ENCODE measurements at places on chromosomes 4 and X.

GRCh38 chrX:134622056-134622812 lies 36.0 kb downstream of the PLAC1 start:
- H3K4me3 ChIP-seq, result no peak overlapping the region
- H3K27me3 ChIP-seq, result no peaks in the 10 kb centered on the region
- no peaks in the 10 kb centered on the region for H3K36me3 ChIP-seq
- peaks cover 13% of the 10 kb centered on the region for H3K4me1 ChIP-seq

- no peak overlapping the region for H3K27ac ChIP-seq
- H3K4me1 ChIP-seq, result peaks cover 19% of the 10 kb centered on the region
These were observed 29.7 kb downstream of the MANBA start for GRCh38 chr4:102730968-102731533.

- H3K27ac ChIP-seq, result no peak overlapping the region
- H3K4me1 ChIP-seq, result no peaks in the 10 kb centered on the region
- no peaks in the 10 kb centered on the region for H3K36me3 ChIP-seq
- no peaks in the 10 kb centered on the region for H3K27me3 ChIP-seq
- no peak for DNase-seq
These were observed 269.3 kb upstream of the AGTR2 start for GRCh38 chrX:115901241-115901640.

- no peak overlapping the region for H3K4me3 ChIP-seq
- H3K27me3 ChIP-seq, result no peaks in the 10 kb centered on the region
- DNase-seq, result no peak
- H3K27ac ChIP-seq, result no peak overlapping the region
- H3K4me1 ChIP-seq, result no peaks in the 10 kb centered on the region
These were observed 251.1 kb upstream of the DIAPH2 start for GRCh38 chrX:96433409-96434077.

DNA sequence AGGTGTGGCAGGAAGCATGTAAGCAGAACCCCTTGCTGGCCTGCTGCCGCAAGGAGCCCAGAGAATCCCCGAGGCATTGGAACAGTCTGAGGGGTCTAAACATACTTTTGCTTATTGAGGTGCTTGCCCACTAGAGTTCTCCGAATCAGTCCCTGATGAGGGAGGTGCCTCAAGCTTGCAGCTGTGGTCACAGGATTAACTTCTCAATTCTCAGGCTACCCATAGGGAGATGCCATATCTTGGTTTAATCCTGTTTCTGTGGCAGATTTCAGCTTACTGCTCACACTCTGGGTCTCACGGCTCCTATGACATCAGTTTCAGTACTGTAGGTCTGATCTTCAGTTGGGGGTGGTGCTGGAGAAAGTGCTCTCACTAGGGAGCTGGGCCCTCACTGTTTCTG lies 39.9 kb downstream of the CCNG2 start:
- DNase-seq, result no peak
- no peak overlapping the region for H3K27ac ChIP-seq
- H3K4me3 ChIP-seq, result no peak overlapping the region
- peaks cover 2% of the 10 kb centered on the region for H3K27me3 ChIP-seq

GRCh38 chrX:55201930-55202579 lies 18.1 kb upstream of the PAGE5 start:
- no peaks in the 10 kb centered on the region for H3K27me3 ChIP-seq
- no peaks in the 10 kb centered on the region for H3K4me1 ChIP-seq
- H3K4me3 ChIP-seq, result no peak overlapping the region
- no peak for DNase-seq
- H3K27ac ChIP-seq, result no peak overlapping the region

DNA sequence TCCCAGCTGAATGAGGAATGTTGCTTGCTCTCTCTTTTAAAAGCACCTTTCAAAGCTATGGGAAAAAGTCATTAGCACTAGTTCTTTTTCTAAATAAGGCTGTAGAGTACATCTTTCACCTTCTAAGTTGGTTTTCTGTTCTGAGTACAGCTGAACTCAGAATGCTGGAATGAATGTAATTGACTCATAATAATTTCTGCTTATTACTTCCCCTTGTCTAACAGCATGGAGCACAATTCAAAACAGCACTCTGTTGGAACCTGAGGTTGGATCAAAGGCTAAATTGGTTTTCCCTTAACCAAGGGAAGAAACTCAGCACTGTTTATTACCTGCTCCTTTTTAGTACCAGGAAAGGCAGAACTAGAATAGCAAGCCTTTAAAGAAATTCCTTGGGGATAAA lies 33.5 kb upstream of the CYP2U1 start:
- no peak for DNase-seq
- H3K27me3 ChIP-seq, result no peaks in the 10 kb centered on the region
- no peak overlapping the region for H3K4me3 ChIP-seq
- no peaks in the 10 kb centered on the region for H3K36me3 ChIP-seq
- H3K27ac ChIP-seq, result no peak overlapping the region

- H3K27ac ChIP-seq, result no peak overlapping the region
- no peak overlapping the region for H3K4me3 ChIP-seq
- no peaks in the 10 kb centered on the region for H3K36me3 ChIP-seq
- H3K4me1 ChIP-seq, result no peaks in the 10 kb centered on the region
- H3K27me3 ChIP-seq, result no peaks in the 10 kb centered on the region
These were observed 38.9 kb downstream of the TBC1D9 start for GRCh38 chr4:140717313-140717712.

DNA sequence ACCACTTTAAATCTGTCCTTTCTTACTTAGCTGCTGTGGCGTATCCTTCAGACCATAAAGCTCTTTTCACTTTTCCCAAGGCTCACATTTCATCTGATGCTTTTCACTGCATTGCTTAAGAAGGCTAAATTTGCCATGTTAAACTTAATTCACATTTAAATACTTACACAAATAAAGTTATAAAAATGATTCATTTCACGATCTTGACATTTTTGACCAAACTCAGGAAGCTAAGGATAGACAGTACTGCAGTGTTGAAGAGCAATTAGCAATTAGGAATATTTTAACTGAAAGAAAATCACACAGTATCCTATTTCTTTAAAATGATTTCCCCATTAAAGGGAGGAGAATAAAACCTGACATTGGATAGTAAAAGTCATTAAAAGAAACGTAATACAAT lies 1038.6 kb downstream of the STPG2 start:
- H3K4me1 ChIP-seq, result no peaks in the 10 kb centered on the region
- H3K27ac ChIP-seq, result no peak overlapping the region
- H3K27me3 ChIP-seq, result no peaks in the 10 kb centered on the region
- DNase-seq, result no peak
